ENCODE measurements at places on chromosomes 5 and 9. TPM values are rescaled to one million over a fixed set of nuclear protein-coding genes. Genes with fewer than 3 reads are reported as not detected.

Gene LRRC19
- total RNA-seq: 0.78 TPM

Gene GARIN3
- total RNA-seq: not detected

Gene ANKRD31
- 0.33 TPM for total RNA-seq

Gene PDZD2
- total RNA-seq: 3.9 TPM

Gene GRXCR2
- total RNA-seq: not detected

Gene SMIM33
- not detected for total RNA-seq

Gene SLC34A3
- total RNA-seq: 0.33 TPM

Gene SLC25A2
- total RNA-seq: not detected

Gene CBY3
- not detected for total RNA-seq

Gene KCNV2
- total RNA-seq: not detected

Gene GHR
- 12.9 TPM for total RNA-seq

Gene IFNA13
- not detected for total RNA-seq

Gene SLC45A2
- total RNA-seq: not detected

Gene ZNG1C
- 41.5 TPM for total RNA-seq

Gene CDH18
- 2.0 TPM for total RNA-seq

Gene BAAT
- total RNA-seq: 2.6 TPM

Gene GOLM1
- 29.0 TPM for total RNA-seq

Gene DDX41
- total RNA-seq: 86.1 TPM

Gene F12
- 0.33 TPM for total RNA-seq

Gene C6
- 50.8 TPM for total RNA-seq

Gene BARHL1
- not detected for total RNA-seq

Gene FOXD4L6
- not detected for total RNA-seq

Gene PRSS3
- total RNA-seq: 604 TPM

Gene DBH
- not detected for total RNA-seq

Gene FRMD3
- total RNA-seq: 2.1 TPM

Gene GFPT2
- total RNA-seq: 17.5 TPM

Gene CENPH
- total RNA-seq: 2.6 TPM

All from body of pancreas (tissue), 4 donors.